NCI-H187 treated with DMSO at 0.1 percent for 48 hours (cell line): ENCODE measurements at places on chromosomes 12 and 14.

DNA sequence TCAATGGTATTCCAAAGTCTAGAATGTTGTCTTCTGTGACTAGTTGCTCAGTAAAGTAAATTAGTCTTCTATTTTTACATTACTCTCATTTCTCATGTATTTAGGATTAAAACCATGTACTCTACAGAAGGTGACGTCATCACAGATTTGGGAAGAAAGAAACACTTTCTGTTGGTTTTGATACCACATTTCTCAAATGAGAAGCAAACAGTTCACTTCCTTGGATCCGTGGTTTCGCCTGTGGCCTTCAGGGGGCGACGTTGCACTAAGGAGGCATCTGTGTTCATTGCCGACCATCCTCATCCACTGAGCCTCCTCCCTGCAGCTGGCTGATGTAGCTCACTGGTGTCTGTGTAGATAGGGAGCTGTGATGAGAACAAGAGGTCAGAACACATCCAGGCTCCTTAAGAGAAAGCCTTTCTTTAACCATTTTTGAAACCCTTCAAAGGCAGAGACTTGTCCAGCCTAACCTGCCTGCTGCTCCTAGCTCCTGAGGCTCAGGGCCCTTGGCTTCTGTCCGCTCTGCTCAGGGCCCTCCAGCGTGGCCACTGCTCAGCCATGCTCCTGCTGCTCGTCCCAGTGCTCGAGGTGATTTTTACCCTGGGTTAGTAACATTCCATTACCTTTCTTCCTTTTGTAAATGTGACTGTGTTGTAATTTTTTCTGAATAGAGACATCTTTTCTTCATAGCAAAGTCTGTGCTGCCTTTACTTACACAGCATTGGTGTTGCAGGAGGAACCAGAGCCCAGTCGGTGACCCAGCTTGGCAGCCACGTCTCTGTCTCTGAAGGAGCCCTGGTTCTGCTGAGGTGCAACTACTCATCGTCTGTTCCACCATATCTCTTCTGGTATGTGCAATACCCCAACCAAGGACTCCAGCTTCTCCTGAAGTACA is 220.6 kb upstream of the OR4E1 start:
- no peak for DNase-seq

- DNase-seq, result no peak
These were observed 756.5 kb upstream of the LRFN5 start for GRCh38 chr14:40850191-40850590.

DNA sequence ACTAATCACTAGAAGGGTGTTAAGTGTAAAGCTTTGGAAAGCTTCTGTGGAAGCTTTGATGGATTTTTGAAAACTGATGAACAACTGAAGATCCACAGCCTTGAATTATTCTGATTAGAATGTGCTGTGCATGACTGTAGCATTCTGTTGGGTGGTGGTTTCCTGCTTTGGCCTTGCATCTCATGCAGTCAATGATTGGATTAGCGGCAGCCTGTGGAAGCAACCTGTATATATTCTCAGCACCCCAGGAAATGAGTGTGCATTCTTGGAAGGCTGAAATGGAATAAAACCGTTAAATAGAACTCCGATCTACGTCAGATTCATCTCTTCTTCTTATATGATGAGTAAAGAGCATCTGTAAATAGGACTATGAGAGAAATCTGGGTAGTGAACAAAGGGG is 120.2 kb downstream of the SLC16A7 start:
- DNase-seq, result no peak

DNA sequence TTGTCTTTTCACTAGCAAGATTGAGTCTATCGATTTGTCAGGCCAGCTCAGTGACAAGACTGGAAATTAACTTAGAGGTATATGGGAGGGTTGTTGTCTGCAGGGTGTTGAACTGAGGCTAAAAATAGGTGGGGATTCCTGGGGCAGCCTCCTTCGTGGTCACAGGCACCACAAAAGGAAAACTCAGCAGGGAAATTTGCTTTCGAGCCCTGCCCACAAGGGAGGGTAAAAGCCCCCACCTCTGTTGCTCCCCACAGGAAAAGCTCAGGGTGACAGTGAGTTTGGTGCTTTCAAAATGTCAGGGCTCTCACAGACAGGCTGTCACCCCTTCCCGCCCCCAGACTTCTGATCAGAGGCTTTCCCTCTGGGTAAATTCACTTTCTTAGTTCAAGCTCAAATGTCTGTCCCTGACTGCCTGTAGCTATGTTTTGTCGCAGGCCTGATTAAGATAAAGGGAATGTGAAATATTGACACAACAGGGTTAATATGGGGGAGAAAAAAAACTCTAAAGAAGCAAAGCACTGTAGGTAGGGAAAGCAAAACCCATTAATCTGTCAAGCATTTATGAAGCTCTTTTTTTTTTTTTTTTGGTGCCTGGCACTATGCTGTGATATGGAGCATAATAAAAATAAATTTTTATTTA is 11.7 kb upstream of the NFKBIA start:
- DNase-seq, result no peak

GRCh38 chr14:58716706-58717105 is 78.9 kb downstream of the DACT1 start:
- no peak for DNase-seq

DNA sequence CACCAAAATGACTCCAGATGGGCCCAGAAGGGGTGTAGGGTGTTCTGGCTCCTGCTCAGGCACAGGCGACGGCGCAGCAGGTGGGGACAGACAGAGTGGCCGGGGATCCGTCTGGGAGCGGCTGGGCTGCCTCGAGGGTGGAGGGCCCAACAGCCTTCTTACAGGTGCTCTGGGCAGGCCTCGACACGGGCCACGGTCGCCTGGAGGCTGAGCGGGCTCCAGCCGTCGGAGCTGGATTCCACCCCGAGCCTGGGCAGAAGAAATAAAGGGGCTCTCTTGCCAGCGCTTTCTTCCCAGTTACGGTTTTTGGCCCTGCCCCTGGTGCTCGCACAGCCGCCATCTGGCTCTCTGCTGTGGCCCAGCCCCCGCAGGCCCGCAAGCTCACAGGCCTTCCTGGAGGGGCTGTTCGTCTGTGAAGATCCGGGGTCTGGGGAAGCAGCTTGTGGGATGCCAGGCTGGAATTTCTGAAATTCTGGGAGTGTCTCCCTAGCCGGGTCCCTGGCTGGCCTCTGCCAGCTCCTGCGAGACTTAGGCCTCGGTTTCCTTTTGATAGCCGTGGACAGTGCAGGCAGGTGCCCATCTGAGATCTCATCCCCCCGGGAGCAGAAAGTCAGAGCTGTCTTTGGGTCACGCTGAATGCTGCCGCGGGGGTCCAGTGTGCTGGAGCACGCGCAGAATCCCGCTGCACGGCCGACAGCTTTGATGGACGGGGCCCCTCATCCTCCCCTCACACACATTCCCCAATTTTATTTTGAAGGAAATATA is 122.7 kb downstream of the PAPOLA start:
- no peak for DNase-seq

- no peak for DNase-seq
These were observed 14.6 kb upstream of the NUDT14 start for GRCh38 chr14:105195522-105196264.

- DNase-seq, result no peak
These were observed 384.1 kb downstream of the ALG10 start for GRCh38 chr12:34406228-34406995.

- no peak for DNase-seq
These were observed 329.8 kb upstream of the SFSWAP start for GRCh38 chr12:131380965-131381705.

- no peak for DNase-seq
These were observed 54.8 kb upstream of the RASSF8 start for GRCh38 chr12:25903603-25904245.

DNA sequence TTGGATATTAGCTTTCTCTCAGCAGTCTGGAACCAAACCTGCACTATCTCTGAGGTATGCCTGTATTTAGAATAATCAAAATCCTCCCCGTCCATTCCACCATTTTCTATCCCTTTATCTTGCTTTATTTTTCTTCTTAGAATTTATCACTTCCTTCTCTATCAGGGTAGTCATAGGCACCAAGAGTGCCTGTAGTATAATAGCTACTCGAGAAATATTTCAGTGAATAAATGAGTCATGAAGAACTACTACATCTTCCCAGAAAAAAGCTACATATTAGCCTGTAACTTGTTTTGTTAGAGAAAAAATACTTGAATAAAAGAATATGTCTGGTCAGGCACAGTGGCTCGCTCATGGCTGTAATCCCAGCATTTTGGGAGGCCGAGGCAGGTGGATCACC is 4.3 kb downstream of the SLC2A14 start:
- DNase-seq, result no peak
